Hematopoietic multipotent progenitor cell treated with erythropoietin and hydrocortisone succinate and interleukin-3 and kit ligand, for 15 days (in vitro differentiated cells): ENCODE measurements at places on chromosomes 1 and 21.

GRCh38 chr1:229278120-229278741, 7.3 kb downstream of the RAB4A start:
- DNase-seq = no peak

DNA sequence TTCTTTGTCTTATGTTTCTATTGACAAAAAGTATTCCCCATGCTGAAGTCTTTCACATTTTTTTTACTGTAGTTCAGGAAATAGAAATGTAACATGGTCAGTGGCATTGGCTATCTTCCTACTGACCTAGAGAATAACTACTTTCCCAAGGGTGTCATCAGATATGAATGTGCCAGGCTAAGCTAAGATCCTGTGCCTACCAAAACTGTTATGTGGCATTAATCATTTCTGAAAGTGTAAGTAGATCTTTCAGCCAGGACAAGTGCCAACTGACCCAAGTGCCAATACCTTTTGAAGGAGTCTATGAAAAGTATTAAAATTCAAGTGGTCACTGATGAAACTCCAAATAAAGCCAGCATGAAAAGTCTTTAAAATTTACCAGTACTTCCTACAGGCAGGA, 165.3 kb downstream of the TNFSF18 start:
- DNase-seq = no peak

GRCh38 chr1:56376188-56376984, 203.0 kb downstream of the PLPP3 start:
- DNase-seq = no peak

DNA sequence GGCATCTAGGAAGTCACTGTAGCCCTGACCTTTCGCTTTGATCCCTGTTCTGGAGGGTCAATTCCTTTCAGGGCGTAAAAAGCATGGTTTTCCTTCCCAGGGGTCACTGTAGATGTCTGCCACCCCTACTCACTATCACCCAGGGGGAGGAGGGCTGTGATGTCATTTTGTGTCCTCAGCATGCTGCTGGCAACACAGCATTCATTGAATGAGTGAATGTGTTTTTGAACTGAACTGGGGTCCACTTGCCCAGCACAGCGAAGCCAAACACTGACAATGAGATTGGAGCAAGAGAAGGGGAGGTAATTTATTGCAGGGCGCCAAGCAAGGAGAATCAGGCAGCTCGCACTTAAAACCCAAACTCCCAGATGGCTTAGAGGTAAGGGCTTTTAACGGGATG, 78.2 kb upstream of the PGBD5 start:
- no peak for DNase-seq

GRCh38 chr1:39205102-39205780, 746 bp downstream of the MACF1 start:
- no peak for DNase-seq

DNA sequence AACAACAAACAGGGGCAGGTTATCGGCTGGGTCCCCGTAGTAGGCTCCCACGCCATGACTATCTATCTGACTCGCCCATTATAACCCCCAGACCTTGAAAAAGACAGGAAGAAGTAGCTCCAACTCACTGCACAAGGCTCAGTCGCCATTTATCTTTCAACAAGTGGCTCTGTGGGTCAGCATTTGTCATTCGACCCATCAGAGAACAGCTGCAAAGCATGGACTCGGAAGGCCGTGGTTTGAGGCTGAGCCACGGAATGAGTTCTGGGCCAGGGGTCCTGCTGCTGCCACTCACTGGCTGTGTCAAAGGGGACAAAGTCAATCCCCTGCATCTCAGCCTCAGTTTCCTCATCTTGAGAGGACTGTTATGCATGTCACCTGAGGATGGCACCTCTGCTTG, 131.0 kb downstream of the DMRTA2 start:
- DNase-seq = no peak

DNA sequence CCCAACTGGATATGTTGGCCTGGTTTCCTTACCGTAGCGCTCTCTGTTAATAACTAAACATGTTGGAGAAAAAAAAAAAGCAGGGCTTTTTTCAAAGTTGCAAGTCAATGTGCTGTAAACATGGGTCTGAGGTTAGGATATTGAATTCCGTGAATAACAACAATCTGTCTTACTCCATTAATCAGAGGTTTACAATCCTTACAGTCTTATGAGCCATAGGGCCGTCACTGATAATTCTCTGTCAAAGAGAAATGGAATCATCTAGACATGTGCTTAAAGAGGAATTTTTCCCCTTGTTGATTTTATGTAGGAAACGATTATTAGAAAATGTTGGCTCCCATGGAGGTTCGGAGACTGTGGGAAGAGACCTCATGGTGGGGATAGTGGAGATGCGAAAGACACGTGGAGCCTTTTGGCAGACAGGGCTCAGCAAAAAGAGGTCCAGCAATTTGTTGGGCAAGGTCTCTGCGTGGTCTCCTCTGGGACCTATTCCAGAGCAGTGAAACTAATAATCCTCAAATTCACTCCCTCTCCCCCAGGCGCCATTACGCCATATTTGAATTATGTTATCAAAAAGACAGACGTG, 83.5 kb upstream of the CLDN14 start:
- DNase-seq = no peak
